NCI-H526 treated with DMSO at 0.1 percent for 48 hours (cell line): ENCODE measurements at places on chromosomes 11 and 22.
A peak's percentile ranks its signal among the peaks of the same experiment; 100 is the strongest.

GRCh38 chr11:74771139-74771538 lies 22.5 kb downstream of the RNF169 start:
- no peak for DNase-seq

GRCh38 chr22:36317658-36318271 lies 64.8 kb downstream of the APOL1 start:
- no peak for DNase-seq

DNA sequence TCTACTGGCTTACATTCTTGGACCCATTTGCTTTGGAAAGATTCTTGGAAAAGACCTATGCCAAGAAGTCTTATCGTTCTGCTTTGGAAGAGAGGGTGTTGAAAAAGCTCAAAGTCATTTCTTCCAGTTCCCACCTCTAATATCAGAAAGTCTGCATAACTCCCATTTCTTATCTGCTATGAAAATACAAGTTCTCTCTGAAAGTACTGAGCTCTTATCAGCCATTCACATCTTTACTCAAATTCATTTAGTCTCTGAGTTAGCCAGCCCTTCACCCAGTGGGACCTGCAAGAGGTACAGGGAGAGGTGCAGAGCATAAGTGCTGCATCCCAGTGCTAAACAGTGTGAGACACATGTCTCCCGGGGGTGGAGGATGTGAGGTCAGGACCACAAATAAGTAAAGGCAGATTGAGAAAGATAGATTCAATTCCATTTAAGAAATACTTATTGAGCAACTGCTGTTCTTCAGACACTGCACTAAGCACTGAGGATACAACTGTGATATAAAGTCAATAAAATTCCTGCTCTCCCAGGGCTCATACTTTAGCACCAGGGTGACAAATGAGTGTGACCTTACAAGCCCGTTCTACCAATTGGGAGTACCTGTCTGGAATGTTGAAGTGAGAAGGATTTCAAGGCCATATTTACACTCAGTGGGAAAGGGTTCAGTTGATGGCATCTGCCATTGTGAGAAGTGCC lies 76.7 kb downstream of the PISD start:
- DNase-seq, result no peak

DNA sequence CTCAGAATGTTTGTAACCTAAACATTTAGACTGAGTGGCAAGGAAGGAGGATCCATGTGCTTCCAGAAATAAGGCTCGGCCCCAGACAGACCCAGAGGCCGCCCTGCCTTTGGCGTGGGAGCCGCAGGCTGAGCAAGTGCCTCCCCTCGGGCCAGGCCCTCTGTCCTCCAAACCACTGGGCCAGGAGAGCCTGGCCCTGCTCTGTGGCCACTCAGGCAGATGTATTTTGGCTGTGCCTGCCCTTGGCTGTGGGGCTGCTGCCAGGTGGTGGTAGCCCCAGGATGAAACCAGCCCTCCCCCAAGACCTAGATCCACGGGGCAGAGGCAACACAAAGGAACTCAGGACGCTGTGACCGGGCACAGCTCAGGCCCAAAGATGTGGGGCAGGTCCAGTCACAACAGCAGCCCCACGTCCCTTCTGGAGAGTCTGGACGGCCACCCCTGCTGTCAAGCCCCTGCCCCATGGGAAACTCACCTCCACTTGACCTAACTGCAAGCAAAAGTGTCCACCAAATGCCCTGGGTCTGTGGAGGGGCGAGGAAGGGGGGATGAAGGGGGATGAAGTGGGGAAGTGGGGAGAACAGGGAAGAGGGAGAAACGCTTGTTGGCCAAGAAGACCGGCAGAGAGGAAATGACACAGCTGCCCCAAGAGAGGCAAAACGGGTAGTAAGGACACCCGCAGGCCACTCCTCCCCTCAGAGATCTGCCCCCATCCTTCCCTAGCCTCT lies 24.0 kb downstream of the PISD start:
- no peak for DNase-seq

DNA sequence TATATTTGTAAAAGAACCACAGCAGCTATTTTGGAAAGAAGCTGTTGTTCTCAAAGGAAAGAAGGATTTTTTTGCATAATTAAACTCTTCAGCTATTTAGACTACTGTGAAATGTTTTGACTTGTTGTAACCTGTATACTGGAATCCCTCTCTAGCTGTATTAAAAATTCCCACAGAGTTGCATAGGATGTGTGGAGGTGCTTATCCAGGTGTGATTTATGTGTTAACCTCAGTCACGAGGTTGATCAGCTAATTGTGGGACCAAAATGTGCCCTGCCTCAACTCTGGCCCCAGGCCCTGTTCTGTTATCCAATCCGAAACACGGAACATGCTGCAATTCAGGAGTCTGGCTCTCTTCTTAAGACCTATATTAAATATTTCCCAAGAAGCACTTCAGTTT lies 70.1 kb downstream of the LIF start:
- no peak for DNase-seq

- DNase-seq, result no peak
These were observed 50.0 kb upstream of the SYT13 start for GRCh38 chr11:45336136-45336535.

- DNase-seq, result no peak
These were observed 74.6 kb downstream of the ARHGEF12 start for GRCh38 chr11:120410622-120411380.

DNA sequence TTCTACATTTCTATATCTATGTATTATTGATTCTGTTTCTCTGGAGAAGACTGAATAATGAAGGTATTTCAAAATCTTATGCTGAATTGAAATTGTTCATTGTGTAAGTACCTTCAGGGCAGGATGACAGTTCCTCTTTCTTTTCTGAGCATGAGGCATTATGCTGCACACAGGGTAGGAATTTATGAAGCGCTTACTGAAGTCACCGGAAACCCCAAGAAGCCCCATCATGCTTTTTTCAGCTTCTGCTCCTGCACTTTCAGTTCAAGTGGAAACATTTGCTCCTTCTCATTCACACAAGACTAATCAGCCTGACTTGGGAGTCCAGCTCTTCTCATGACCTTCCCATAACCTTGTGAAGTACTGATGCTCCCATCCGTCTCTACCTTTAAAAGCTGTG lies 314.7 kb upstream of the SORL1-AS1 start:
- DNase-seq, result no peak

GRCh38 chr11:70483077-70483861 lies 84.9 kb downstream of the CTTN start:
- no peak for DNase-seq

- DNase-seq, result no peak
These were observed 223.1 kb upstream of the B3GAT1 start for GRCh38 chr11:134634897-134635831.

DNA sequence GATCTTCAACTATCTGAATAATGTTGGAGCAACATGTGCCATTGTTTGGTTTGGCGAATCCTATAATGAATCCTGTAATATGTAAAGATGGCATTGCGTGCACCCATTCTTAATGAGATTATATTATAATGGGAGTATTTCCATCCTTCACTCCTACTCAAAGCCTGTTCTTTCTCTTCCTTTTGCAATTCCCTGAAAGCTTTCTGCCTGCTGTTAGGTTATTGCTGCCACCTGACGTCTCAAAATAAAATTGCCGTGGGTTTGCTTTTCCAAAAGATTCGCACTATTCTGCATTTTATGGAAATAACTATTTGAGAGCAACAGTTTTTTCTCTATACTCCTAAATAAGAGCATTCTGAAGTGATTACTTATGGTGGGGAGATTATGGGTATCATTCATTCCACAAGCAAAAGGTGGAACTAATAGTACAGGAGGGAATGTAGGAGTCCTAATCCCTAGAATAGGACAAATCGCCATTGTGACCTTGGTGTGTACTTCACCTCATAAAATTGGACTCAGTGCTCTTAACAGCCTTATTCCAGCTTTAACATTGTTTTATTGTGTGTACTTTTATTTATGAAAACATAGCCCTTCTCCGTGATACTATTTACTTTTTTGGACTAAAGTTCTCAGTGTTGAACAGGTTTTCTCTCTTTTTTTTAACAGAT lies 69.6 kb upstream of the ALKBH3 start:
- no peak for DNase-seq

GRCh38 chr11:107570015-107570414 lies 4.5 kb upstream of the ALKBH8 start:
- DNase-seq, result no peak

GRCh38 chr11:2513441-2513840 lies 68.6 kb downstream of the KCNQ1 start:
- DNase-seq, result no peak

DNA sequence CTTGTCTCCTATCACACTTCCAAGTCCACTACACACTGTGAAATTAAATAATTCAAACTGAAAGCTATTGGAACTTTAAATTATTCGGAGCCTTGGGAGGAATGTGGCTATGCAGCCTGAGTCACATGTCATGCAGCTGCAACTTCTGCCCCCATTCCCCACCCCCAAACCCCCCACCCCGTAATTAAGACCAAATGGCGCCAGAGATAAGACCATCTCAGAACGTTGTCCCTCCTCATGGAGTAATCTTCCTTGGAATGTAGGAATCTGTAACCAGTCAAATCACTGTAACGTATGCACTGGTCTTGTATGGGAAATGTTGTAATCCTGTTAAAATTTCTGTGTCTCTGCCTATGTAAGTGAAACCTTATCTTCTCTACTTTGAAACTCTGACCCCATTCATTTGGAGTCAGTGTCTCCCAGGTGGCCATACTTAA lies 37.0 kb downstream of the GAB2 start:
- DNase-seq, result no peak

DNA sequence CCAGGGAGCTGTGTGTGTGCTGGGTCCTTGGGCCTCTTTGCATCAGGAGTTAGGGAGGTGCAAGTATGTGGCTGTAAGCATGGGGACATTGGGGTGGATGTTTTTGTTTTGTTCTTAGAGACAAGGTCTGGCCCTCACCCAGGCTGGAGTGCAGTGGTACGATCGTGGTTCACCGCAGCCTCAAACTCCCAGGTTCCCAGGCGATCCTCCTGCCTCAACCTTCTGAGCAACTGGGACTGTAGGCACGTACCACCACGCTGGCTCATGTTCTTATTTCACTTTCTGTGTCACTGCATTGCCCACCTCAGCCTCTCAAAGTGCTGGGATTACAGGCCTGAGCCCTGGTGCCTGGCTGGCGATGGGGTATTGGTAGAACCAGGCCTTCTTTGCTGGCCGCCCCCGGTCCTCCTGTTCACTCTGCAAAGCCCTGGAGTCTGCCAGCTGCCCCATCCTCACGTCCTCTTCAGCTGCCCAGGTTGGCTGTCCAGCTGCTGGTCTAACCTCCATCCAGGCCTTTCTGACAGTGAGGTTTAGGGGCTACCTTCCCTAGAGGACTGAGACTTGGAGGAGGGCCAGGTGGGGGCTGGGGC lies 851 bp upstream of the GRAMD4 start:
- no peak for DNase-seq

GRCh38 chr11:83172551-83172950 lies 15.6 kb downstream of the PCF11 start:
- no peak for DNase-seq

DNA sequence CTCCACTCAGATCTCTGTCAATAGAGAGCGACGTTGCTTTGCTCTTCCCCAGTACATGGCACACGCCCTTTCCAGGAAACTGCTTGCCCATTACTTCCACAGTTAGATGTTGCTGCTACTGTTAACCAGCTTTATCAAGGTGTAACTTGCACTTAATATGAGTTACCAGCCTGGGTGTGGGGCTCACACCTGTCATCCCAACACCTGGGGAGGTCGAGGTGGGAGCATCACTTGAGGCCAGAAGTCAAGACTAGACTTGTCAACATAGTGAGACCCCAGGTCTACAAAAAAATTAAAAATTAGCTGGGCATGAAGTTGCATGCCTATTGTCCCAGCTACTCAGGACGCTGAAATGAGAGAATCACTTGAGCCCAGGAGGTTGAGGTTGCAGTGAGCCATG lies 177.1 kb upstream of the B3GAT1 start:
- no peak for DNase-seq

DNA sequence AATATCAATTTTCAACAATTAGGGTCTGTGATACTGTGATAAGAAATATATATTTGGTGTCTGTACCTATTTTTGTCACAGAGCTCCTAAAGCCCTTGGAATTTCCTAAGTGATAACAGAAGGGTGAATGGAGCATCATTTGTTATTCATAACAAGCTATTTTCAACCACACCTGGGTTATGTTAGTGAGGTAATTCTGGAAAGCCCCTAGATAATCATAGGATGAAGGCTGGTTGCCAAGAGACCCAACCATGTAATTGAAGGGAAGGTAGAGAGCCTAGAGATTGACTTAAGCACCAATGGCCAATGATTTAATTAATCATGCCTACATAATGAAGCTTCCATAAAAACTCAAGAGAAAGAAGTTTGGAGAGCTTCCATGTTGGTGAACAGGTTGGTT lies 109.4 kb downstream of the KIF18A start:
- no peak for DNase-seq

- DNase-seq, result peak; percentile 10
These were observed 1.3 kb downstream of the PRPF19 start for GRCh38 chr11:60905047-60905446.

DNA sequence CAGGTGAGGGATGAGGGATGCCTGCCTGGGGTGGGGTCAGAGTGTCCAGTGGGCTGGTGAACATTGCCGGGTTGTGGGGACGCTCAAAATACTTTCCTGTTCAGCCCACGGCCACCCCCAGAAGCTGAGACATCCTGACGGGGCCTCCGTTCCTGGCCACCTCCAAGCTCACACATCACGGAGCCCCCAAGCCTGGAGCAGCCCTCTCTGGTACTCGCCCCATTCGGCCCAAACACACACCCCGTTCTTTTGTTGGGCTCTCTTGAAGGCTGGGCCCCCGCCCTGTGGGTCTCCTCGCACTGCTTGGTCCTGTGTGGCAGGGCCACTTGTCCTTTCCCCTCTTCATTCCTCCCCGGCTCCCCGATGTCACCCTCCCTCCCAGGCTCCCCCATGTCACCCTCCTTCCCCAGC lies 442.6 kb downstream of the TBC1D22A start:
- DNase-seq, result no peak

- DNase-seq, result peak; percentile 15
These were observed 44.1 kb downstream of the RSF1 start for GRCh38 chr11:77776455-77776854.

DNA sequence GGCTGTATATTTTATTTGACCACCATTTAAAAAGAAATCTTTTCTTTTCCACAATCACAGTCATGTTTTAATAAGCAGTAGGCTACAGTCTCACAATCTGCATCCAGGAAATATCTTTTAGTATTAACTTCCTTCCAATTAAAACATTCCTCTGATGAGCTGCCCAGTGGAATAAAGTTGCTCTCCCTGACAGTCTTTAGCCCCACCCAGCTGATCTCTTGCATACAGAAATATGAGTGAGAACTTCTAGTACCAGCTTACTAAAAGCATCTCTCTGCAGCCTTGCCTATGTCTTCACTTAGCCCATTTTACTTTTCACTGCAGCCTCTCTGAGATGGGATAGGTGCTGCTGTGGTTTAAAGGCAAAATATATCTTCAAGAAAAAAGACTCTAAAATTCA lies 143.4 kb upstream of the ANO3 start:
- DNase-seq, result no peak

- no peak for DNase-seq
These were observed 24.7 kb downstream of the KCNE3 start for GRCh38 chr11:74442636-74443035.

GRCh38 chr11:130315354-130315970 lies 745 bp upstream of the ZBTB44 start:
- DNase-seq, result no peak

GRCh38 chr11:35622070-35622469 lies 3.8 kb downstream of the FJX1 start:
- DNase-seq, result no peak

- DNase-seq, result no peak
These were observed 60.8 kb downstream of the FBLN1 start for GRCh38 chr22:45563362-45564040.

- DNase-seq, result no peak
These were observed 7.5 kb upstream of the FOLR2 start for GRCh38 chr11:72209101-72209500.

- no peak for DNase-seq
These were observed 1428.6 kb downstream of the LRRC4C start for GRCh38 chr11:40030867-40031266.
